ENCODE measurements at places on chromosomes 5 and 9.

- DNase-seq, result peak; percentile 28
Observed at GRCh38 chr5:151406322-151406947, 41.0 kb upstream of the SLC36A1 start.

- no peak for DNase-seq
Observed at GRCh38 chr5:59178482-59178881, 595.6 kb downstream of the RAB3C start.

DNA sequence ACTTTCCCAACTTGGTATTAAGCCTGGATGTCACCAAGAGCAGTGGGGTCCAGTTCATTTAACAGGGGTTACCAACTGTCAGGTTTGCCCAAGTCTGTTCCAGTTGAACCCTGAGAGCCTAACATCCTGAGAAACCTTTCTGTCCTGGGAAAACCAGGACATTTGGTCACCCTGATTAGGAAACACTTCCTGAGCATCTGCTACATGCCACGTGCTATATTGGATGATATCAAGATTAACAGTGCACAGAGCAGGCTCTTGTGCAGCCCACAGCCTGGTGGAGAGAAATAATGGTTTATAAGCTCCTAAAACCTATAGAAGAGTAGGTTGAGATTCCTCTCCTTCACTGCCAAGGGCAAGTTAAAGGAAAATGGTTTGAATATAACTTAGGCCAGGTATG, 102.9 kb upstream of the RAD23B start:
- no peak for DNase-seq

DNA sequence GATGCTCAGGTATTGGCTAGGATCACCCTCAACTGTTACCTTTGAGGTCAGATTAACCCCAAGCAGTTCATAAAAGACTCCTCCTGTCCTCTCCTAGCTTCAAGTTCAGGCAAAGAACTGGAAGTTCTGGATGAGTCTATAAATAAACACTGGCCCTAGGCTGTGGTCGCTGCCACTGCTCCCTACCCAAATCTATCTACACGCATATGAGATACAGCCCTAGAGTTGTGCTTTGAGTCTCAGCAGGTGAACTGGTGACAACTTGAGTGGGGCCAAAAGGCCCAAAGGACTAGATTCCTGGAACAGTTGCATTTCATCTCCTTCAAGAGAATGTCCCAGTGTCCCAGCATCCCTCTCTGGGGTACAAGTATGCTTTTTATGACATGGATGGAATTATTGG, 62.6 kb downstream of the SAXO1 start:
- no peak for DNase-seq

DNA sequence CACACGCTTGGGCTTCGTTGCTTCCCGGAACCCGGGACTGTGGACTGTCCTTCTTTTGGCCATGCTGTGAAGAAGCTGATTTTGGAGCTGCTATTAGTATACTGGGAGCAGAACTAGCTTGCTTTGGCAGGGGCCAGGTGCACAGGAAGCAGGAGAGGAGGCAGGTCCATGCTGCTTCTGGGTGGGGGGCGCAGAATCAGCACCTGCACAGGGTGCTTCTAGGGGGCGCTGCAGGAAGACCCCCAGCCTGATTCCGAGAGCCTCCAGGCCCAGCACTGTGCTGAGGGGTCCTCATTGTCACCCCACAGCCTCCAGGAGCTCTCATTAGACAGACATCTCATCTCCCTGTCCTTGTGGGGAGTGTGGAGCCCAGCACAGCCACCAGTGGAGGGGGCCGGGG, 252.6 kb upstream of the IRX4 start:
- DNase-seq, result no peak

GRCh38 chr5:14109041-14109747, 33.9 kb upstream of the TRIO start:
- DNase-seq, result peak; percentile 91

DNA sequence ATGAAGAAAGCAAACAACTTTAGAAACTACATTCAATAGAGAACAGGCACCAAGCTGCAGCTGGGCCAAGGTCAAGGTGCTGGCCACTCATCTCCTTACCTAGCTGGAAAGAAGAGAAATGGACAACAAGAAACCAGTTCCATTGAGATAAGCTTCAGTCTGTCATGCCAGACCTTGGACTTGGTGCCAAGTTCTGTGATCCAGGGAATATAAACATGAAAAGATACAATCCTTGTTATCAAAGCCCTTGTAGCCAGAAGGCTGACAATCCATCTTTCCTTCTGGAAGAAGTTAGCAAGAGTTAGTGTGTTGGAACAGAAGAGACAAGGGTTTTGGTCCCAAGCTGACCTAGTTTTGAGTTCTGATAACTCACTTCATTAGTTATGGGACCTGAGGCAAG, 227.5 kb downstream of the ACTL7B start:
- no peak for DNase-seq

DNA sequence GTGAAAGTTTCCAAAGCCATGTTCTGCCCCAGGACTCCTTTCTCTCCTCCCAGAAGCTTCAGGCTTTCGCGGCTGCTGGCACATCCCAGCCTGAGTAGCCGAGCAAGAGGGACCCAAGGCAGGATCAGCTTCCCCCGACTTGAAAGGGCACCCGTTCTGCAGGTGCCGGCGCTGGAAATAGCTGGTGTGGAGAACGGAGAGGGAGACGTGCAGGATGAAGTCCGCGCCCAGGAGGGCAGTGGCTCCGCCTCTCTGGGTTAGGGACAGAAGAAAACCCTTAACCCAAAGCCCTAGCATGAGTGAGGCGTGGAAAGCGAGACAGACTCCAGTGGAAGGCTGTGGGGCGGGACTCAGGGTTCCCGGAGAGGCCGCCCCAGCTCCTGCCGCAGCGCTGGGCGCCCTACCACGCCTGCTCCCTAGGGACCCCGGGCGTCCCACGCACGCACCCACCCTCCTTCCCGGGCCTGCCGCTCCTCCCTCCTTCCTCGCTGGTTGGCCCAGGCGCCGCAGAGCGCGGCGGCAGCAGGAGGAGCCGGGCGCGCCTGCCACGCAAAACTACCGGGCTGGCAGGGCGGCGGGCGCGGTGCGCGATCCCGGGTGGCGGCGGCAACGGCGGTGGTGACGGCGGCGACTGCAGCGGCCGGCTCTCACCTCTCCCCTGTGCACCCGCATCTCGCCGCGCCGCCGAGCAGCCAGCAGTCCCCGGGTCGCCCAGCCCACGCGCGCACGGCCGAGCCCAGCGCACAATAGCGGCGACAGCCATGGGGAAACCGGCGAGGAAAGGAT, at the start of gene SLC1A1:
Gene SLC1A1 (plus strand): TSS at position 550 of the 786 bp plus-strand sequence. CDS start 212 bp downstream, at position 762.
- DNase-seq, result peak; percentile 83

DNA sequence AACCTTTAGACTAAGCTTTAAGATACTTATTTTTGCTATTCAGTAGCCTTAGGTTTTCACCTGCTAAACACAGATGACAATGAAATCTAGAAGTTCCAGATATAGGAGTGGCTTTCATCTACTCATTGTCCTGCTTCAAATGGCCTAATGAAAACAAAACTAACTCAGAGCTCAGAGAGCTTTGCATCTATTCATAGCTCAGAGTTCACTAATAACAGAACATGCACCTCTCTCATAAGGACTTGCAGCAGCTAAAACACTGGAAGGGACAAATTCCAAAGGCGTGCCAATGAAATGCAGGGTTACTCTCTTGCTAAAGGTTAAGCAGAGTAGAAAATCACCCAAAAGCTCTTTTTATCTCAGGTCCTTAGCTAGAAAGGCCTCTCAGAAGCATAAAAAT, 29.0 kb downstream of the SLC31A2 start:
- no peak for DNase-seq

- DNase-seq, result no peak
Observed at GRCh38 chr5:83507431-83507830, 35.9 kb downstream of the VCAN start.

DNA sequence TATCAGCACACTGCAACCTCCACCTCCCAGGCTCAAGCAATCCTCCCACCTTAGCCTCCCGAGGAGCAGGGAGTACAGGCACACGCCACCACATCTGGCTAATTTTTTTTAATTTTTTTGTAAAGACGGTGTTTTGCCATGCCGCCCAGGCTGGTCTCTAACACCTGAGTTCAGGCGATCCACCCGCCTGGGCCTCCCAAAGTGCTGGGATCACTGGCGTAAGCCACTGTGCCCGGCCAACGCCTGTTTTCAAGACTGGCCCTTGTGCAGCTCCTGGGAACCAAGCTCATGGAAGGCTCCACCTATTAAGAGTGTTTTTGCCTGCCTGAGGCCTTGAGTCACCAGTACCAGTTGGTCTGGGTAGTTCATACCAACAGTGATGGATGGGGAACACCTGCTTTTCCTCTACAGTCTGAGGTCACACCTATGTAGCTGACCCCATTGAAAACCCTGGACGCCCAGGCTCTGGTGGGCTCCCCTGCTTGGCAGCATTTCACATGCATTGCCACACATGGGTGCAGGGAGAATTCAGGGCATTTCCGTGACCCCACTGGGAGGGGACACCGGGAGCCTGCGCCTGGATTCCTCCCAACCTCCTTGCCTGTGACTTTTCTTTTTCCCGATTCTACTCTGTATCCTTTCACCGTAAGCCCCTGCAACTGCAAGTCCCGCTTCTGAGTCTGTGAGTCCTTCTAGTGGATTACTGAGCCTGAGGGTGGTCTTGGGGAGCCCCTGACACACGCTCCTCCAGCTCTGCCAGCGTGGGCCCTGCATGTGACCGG, 63.5 kb downstream of the ZNF354C start:
- DNase-seq, result no peak

GRCh38 chr5:173767574-173768266, 120.4 kb upstream of the CPEB4 start:
- no peak for DNase-seq

DNA sequence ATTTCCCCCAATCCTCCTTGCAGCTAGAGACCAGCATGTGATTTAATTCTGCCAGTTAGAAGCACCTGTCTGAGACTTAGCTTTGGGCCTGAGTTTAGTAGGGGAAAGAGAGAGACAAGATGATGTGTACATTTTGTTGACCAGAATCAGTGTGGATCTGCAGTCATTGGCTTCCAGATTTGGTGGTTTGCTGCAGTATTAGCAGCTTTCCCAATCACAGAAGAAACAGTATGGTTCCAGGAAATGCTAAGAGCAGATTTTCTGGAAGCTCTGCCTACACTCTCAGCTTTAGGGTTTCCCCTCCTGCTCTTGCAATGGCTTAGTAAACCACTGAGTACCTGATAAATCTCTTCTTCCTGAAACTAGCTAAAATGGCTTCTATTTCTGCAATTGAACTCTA, 48.8 kb upstream of the FREM1 start:
- no peak for DNase-seq

GRCh38 chr9:137295238-137295811, 6.7 kb downstream of the NRARP start:
- peak; percentile 65 for DNase-seq

DNA sequence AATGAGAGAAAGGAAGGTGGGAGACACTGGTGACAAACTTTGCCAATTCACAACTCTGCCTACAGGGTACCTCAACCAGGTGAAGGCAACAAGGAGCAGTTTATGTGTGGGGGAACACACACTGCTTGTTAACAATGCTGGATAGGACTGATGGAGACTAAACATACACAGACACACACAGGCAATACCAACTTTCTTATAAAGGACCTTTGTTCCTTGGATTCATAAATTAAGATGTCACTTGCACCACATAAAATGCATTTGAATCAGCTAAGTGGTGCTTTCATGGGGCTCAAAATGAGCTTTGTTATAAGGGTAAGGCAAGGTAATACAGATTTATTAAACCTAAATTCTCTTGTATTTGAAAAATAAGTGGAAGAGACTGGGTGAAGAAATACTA, 4.0 kb downstream of the TSTD2 start:
- no peak for DNase-seq

- peak; percentile 57 for DNase-seq
Observed at GRCh38 chr5:167653645-167654106, 637.8 kb upstream of the WWC1 start.

- peak; percentile 7 for DNase-seq
Observed at GRCh38 chr5:65625743-65626142, 916 bp downstream of the SHLD3 start.

DNA sequence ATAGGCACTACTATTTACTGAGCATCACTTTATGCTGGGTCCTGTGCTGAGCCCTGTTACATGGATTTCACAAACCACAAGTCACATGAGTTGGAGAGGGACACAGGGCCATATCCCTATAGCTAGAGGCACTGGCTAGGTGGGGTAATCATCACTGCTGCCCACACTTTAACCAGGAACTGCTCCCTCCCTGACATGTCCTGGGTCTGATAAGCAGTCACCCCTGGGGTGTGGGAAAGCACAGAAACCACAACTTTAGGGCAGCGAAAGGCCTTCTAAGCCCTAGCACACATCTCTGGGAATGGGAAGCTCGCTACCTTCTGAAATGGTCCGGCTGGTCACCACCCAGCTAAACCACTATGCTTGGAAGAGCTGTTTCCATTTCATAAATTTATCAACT, 15.0 kb downstream of the TBC1D2 start:
- no peak for DNase-seq

GRCh38 chr9:112486221-112487007, at the start of gene KIAA1958:
TSS of gene KIAA1958 (plus strand) at chr9:112486827. CDS start at chr9:112574081, 87,254 bp downstream.
- DNase-seq, result peak; percentile 81

DNA sequence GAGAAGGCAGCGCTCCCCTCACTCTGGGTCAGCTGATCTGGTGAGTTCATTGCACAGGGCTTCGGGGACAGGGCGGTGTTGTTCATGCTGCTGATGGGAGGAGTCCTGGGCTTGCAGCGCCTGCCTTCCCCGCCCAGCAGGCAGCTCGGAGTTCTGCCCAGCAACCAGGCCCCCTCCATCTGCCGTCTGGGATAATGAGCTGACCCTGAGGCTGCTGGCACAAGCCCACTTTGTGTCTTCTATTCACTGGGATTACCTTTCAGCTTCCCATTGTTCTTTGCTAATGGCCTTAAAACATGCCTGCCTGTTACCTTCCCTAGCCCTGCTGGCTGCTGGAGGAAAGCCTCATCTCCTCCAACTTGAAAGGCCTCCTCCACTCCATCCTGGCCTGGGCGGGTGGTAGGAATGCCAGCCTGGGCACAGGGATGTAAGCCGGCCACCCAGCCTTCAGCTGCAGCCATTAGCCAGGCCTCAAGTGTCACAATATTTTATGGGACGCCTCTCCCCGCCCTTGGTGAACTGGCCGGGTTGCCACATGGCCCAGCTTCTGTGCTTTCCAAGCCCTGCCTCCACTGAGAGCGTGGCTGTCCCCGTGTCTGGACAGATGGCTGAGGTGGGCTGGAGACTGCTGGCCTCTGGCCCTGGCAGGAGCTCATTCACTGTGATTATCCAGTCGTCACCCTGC, 70.4 kb downstream of the GADD45G start:
- DNase-seq, result peak; percentile 20

DNA sequence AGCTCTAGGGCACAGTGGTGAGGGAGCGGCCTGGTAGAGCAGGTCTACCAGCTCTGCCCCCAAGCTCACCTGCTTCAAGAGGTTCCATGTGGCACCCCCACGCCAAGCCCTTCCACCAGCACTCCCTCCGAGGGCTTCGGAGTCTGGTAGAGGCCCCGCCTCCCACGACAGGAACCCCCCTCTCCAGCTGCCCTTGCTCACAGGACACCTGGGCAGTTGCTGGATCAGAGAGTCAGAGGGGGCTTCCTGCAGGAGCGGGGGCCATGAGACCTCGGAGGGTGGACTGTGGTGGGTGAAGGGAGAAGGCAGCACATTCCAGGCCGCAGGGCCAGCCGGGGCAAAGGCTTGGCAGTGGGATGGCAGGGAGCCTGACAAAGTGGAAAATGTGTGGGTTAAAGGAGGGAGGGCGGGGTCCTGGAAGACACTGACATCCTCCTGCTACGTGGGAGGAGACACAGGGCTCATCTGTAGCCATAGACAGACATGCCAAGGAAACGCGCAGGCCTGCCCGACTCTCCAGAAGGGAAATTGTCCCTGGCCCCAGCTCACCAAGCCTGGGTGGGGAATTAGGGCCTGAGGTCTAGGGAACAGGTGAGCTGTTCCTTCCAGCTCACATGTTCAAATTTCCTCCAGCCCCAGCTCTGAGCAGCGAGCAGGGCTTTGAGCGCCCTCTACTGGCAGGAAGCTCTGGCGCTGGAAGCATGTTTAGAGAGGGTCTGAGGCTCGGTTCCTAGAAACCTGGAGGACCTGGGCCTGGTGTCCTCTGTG, 74.2 kb downstream of the NTNG2 start:
- peak; percentile 73 for DNase-seq
